Dermis microvascular lymphatic vessel endothelial cell (primary cell): ENCODE measurements at places on chromosomes 2 and 18. TPM values are rescaled to one million over a fixed set of nuclear protein-coding genes. Genes with fewer than 3 reads are reported as not detected.

DNA sequence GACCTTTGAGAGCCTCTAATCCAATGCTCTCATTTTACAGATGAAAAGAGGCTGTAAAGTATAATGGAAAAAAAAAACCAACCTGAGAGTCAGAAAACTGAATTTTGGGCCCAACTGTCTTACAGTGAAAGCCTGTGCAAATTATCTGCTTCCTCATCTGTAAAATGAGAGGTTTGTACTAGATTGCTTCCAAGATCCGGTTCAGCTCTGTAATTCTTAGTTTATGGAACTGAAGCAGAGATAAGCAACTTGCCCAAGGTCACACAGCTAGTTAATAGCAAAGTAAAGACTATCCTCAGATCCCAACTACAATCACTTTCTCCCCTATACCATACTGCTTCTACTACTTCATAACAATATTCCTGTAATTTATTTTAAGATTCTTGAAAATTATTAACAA, 6.3 kb downstream of the TLK1 start:
- DNase-seq: no peak

ITGB6 gene
- not detected in 2 replicates for total RNA-seq

GRCh38 chr2:20094142-20094755, 42.8 kb upstream of the LAPTM4A start:
- no peak for DNase-seq

GRCh38 chr2:14255135-14255820, 377.2 kb upstream of the LRATD1 start:
- no peak for DNase-seq

CCBE1 gene
- under 0.01 and 0.13 TPM in 2 replicates for total RNA-seq

DNA sequence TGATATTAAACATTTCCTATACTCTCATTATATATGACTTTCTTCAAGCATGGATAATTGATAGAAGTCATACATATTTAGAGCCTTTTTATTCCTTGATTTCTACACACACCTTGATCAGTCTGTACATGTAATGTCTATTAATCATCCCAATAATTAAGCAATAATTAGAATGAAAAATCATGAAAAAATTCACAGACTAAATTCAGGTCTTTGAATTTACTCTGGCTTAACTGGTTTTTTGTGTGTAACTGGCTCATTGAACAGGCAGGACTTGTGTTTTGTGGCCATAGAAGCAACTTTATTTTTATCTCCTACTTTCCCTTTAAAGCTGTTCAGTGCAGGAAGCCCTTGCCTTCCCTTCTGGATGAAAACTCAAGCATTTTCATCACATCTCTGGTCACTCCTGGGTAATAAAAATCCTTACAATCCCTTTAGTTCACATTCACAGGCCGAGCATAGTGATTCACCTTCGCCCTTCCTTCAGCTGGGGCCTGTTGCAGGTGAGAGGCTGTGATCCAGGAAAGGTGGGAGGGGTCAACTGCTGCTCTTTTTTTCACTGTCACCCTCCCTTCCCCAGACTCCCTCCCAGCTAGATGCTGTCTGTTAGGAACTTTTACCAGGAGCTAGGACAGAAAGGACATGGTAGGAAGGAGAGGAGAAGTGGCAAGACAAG, 58.0 kb upstream of the ITSN2 start:
- no peak for DNase-seq

DNA sequence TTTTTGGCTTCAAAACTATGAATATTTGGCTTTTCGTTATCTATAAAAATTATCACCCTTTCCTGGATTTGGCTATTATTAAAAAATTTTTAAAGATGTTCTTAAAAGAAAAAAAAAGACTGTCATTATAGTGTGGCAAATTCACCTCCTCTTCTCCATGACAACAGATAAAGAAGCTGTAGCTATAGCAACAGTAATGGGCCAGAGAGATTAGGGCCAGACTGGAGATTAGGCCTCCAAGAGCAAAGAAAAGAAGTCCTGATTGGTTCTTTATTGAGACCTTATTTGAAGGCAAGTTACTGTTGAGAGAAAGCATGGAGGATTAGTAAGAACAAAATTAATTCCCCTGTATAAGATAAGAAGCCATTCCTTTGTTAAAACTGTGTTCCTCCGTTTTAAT, 812.5 kb downstream of the DCC start:
- DNase-seq: no peak
